Bronchial epithelial cell (primary cell): ENCODE measurements at places on chromosomes 12 and 14.

GRCh38 chr14:69325646-69326265 lies 65.8 kb downstream of the GALNT16 start:
- no peak for DNase-seq

GRCh38 chr12:46944088-46944487 lies 118.3 kb upstream of the SLC38A4 start:
- DNase-seq, result peak; percentile 81

GRCh38 chr12:130665753-130666152 lies 50.3 kb downstream of the RIMBP2 start:
- peak; percentile 61 for DNase-seq

DNA sequence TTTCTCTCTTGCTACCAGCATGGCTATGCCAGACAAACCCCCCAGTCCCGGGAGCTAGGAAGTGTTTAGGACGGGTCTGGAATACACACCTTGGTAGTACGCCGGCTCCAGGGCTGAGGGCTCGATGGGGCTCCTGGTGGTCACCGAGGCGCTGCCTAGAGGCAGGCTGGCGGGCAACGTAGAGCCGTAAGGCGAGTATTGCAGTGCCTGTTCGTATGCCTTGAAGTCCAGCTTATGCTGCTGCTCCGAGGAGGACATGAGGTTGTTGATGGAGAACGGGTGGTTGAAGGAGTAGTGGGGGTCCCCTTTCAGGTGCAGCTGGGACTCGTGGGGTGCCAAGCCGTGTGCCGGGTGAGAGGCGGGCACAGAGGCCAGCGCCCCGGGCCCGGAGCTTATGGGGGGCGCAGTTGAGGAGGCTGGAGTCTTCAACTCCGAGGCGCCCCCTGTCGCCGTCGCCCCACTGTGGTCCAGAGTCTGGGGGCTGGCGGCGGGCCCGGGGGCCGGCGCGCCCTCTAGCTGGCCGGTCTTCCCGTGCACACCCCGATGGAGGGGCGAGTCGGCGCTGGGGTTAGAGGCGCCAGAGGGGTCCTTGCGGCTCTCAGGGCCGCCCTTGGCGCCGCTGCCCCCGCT lies 3.6 kb downstream of the FOXA1 start:
- peak; percentile 59 for DNase-seq

DNA sequence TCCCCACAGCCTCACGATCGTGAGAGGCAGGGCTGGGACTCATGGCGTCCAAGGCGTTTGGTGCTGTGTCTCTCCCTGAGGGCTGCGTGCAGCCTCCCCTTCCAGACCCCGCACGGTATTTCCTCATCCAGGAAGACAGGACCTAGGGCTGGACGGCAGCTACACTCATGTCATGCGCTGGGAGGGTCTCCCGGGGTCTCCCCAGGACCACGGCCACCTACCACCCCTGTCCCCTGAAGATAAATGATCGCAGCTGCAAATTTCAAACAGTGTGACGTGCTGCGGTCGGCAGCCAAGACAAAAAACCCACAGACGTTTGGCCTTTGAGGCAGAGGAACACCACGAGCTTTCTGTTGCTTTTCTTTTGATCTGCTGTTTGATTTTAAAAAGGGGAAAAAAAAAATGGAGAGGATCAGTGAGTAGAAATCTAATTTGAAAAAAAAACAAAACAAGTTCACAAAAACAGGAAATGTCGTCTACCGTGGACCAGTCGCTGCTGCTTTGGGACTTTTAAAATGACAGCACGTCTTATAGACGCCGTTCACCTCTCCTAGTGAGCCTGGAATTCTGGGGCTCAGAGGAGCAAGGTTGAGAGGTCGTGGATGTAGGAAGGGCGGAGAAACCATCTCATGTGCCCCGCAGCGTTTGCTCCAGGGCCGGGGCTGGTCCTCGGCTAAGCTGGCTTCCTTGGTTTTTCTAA lies 237.6 kb downstream of the SLC41A2 start:
- DNase-seq, result no peak

DNA sequence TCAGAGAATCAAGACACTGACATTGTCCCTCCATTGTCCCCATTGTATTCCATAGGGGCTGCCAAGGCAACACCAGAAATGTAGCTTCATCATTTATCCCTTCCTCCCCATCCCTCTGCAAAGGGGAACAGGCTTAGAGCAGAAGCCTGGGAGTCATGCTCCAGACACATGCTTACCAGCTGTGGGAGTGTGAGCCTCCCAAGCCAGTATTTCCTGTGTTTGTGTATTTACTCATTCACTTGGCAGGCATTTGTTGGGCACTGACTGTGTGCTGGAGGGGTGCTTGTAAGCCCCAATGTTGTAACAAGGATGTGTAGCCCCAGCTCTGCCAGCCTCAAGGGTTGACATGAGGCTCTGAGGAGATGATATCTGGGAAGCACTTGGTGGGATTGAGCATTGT lies 46.0 kb upstream of the TCL1A start:
- DNase-seq, result peak; percentile 5

- no peak for DNase-seq
Measured at GRCh38 chr12:59282999-59283398, 312.8 kb upstream of the SLC16A7 start.

DNA sequence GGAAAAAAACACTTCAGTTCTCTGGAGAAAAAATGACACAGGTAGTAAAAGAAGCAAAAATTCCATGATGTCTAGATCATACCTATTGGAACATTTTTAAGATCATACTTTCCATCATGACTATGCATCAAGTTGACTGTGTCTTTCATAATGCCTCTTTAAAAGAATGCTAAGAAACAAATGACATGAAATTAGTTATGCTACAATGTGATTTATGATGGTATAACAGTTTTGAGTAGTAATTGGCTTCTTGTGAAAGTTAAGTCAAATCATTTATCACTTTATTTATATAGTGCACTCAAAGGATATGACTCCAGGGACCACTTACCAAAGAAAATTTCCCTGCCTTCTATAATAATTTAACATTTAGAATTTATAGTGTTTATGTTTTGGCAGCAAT lies 28.5 kb downstream of the RASSF9 start:
- no peak for DNase-seq

GRCh38 chr14:35346738-35347322 lies 54.6 kb downstream of the PSMA6 start:
- no peak for DNase-seq

DNA sequence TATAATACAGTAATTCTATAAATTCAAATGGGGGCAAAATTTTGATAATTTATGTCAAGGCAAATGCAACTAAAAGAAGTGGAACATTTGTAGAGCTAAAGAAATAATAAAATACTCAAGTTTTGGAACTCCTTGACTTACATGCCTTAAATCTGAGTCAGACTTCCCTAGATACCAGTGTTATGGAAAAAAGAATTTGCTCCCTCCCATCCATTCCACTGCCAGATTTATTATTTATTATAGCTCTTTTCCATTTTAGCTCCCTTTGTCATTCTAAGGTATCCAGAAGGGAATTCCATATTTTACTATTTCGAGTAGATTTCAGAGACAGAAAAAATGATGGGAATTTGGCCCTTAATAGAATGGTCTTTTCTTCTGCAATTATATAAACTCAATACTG lies 44.0 kb downstream of the RHOJ start:
- DNase-seq, result no peak

GRCh38 chr12:120314220-120314619 lies 12.1 kb downstream of the SIRT4 start:
- no peak for DNase-seq

GRCh38 chr14:101772770-101773169 lies 11.3 kb downstream of the PPP2R5C start:
- peak; percentile 7 for DNase-seq

DNA sequence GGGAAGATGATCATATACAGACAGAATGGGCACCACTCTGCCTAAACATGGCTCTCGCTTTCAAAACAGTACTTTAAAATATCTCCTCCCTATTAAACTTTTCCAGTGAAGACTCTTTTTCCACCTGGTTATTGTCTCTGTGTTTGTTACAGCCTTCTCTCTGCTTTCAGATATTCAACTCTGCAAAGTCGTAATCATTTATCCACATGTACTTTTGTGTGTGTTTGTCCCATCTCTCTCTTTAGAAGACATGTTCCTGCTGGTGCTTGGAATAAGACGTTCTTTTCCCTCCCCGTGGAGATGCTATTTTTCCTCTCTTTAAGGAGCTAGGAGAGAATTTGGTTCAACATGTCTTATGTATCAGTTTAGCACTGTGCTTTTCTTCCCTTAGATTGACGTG lies 45.1 kb downstream of the ETV6 start:
- DNase-seq, result no peak

DNA sequence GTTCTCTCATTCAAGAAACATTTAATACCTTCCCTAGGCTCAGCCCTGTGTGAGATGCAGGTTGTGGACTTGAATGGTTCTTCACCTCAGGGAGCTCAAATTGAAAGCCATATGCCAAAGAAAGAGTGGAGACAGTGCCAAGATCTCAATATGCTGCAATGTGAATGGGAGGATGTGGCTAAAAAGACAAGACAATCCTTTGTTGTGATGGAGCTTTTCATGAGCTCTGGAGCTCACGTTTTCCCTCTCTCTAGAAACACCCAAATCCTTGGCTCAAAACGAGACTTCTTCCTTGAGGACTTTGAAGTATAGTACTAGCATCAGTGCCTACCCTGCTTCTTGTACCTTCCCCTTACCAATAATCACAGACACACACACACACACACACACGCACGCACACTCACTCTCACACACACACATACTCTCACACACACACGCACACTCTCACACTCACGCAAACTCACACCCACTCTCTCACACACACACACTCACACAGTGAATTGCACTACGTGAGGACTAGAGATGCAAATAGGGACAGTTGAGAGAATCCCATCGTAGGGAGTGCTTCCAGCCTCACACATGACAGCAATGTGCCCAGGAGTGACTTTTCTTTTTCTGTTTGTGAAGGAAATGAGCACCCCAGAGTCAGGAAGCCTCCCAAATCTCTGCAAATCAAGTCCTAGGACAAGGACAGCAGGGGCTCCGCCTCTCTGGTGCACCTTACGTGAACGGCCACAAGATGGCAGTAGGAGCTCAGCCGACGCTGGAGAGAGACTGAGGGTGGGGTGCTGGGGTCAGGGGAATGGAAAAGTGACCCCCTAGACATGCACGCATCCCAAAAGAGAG lies 231.4 kb downstream of the PCNX1 start:
- peak; percentile 28 for DNase-seq

DNA sequence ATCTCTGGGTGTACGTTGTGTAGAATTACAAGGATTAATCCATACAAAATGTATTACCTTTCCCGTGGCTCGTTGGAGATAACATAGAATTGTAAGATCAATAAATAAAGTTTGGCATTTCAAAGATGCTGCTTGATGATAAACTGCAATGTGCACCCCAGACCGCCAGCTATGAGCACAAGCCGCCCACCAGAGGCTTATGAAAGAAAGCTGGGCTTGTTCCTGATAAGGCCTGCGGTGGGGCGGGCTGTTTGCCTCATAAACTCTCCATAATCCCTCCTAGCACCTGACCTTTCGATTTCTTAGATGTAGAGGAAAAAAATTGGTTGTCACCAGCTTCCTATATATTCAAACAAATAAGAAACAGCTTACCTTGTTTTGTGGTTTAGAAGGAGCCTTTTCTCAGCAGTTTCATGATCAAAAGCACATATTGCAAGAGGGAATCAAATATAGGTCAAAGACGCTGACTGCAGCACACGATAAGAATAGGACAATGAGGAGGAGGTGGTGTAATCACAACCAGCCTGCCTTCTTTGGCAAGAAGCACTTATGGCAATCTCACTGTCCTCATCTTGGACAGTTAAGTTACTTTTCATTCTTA lies 293.6 kb downstream of the RMST start:
- DNase-seq, result no peak

GRCh38 chr12:49336645-49337584 lies at the start of gene C1QL4:
TSS of gene C1QL4 (minus strand) at chr12:49337188. CDS start at chr12:49336477, 711 bp downstream.
- peak; percentile 32 for DNase-seq

- DNase-seq, result no peak
Measured at GRCh38 chr12:3032770-3033538, 44.2 kb upstream of the TSPAN9 start.

- DNase-seq, result no peak
Measured at GRCh38 chr14:22821193-22822015, 6.2 kb upstream of the SLC7A7 start.

- DNase-seq, result peak; percentile 31
Measured at GRCh38 chr14:53399057-53399456, 245.9 kb upstream of the DDHD1 start.

DNA sequence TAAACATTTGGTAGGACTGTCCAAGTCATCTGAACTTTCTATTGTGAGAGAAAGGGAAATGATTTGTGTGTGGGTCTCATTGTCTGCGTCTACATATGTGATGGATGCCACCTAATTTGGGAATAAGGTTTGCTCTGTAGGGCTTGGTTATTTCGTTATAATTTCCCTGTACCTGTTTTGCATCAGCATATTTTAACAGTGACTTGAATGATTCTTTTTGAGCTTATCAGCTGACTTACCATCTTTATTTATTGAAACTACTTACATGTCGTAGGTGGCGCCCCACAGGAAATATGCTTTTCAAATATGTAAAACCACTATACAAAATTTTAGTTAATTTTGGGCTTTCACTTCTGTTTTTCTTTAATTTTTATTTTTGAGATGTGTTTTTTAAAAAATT lies 56.5 kb upstream of the BCAT1 start:
- no peak for DNase-seq

GRCh38 chr12:93689076-93689834 lies 12.1 kb downstream of the CRADD start:
- peak; percentile 81 for DNase-seq

GRCh38 chr12:130298322-130299021 lies 39.2 kb upstream of the PIWIL1 start:
- DNase-seq, result no peak

- no peak for DNase-seq
Measured at GRCh38 chr12:52244615-52244994, 11.6 kb downstream of the KRT7 start.

GRCh38 chr14:102584871-102585869 lies 7.3 kb upstream of the RCOR1 start:
- peak; percentile 77 for DNase-seq

GRCh38 chr12:124073356-124074035 lies 100.5 kb downstream of the ZNF664 start:
- DNase-seq, result no peak

DNA sequence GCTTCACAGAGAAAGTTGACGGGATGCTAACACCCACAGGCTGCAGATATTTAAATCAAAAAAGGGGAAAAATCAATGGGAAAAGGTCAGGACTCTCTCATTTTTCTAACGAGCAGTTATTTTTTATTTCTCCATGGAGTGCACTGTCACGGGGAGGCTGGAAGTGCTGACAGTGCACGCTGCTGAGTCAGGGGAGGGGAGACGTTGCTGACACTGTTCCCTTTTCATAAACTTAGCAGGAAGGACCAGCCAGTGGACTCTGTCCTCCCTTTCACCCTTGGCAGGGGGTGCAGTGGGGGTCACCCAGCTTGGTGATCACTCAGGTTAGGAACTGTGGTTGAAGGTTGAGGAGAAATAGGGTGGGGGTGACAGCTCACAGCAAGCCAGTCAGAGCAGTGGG lies 65.6 kb upstream of the FUT8 start:
- no peak for DNase-seq

GRCh38 chr12:105228494-105228893 lies 7.5 kb downstream of the APPL2 start:
- peak; percentile 31 for DNase-seq

GRCh38 chr12:108838194-108839017 lies 19.0 kb downstream of the SSH1 start:
- DNase-seq, result peak; percentile 100
